HCT116 (cell line): ENCODE measurements at places on chromosomes 7 and 10. TPM values are rescaled to one million over a fixed set of nuclear protein-coding genes. Genes with fewer than 3 reads are reported as not detected.

- H3K4me1 ChIP-seq, result peaks cover 19% of the 10 kb centered on the region
- no peaks in the 10 kb centered on the region for H3K27me3 ChIP-seq
- H3K36me3 ChIP-seq, result no peaks in the 10 kb centered on the region
- DNase-seq, result peak; percentile 79
These were observed 298.5 kb downstream of the KLF6 start for GRCh38 chr10:3486346-3487065.

- no peak overlapping the region for H3K27ac ChIP-seq
- H3K4me1 ChIP-seq, result peaks cover 6% of the 10 kb centered on the region
- no peaks in the 10 kb centered on the region for H3K27me3 ChIP-seq
These were observed 101.6 kb downstream of the CCSER2 start for GRCh38 chr10:84429926-84430520.

DNA sequence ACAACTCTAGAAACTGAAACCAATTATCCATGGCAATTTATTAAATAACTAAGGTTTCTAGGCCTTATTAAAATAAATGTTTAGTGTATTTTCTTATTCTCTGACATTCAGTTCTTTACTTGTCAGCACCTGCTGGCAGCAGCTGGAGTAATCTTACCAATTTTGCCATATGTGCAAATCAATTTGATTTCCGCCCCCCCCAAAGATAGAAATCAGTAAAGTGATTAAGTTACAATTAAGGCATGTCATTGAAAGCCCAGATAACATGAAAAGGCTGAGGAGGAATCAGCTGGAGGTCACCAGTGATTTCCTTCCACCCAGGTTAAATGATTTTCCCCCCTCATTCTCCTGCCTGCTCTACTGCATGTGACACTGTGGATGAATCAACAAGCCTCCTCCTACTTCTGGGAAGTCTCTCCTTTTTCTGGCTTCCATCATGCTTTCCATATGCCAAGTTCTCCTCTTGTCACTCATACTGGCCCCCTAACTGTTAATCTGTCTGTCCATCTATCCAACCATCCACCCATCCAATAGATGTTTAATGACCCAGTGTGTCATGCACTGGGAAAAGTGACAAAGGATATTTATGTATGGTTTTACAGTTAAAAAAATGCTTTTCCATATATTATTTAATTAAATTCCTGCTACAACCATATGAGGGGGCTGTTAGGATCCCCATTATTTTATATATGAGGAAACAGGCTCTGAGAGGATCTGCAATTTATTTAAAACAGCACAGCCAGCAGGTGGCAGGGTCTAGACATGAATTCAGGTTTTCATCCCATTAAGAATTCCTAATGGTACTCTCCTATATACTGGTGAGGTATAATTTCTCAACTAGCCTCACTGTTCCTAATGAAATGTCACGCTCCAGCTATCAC is 116.5 kb downstream of the ATXN7L1 start:
- no peak overlapping the region for H3K27ac ChIP-seq
- H3K4me1 ChIP-seq, result no peaks in the 10 kb centered on the region
- H3K4me3 ChIP-seq, result no peak overlapping the region

DNA sequence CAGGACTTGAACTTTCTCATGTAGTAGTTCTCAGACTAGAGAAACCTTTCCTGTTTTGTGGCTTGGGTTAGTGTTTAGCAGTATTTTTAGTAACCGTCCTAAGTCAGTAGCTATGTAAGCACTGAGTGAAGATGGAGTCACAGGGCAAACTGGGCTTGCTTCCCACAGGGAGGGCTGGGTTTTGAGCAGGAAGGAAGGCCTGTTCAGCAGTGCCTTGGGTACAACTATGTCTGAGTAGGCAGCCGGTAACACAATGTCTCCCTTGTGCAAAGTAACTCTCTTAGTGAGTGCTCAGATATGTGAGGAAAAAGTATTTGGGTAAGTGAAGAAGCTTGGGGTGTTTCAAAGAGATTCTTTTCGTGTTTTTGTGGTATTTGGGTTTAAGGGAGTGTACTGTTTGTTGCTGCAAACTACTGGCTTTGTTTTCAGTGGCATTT is 96.4 kb downstream of the CCSER2 start:
- H3K27ac ChIP-seq, result no peak overlapping the region; the same call in 1 of the 2 replicates
- peaks cover 11% of the 10 kb centered on the region for H3K4me1 ChIP-seq
- no peaks in the 10 kb centered on the region for H3K36me3 ChIP-seq
- no peaks in the 10 kb centered on the region for H3K27me3 ChIP-seq

- H3K4me1 ChIP-seq, result no peaks in the 10 kb centered on the region
- H3K27ac ChIP-seq, result no peak overlapping the region
- no peak overlapping the region for H3K4me3 ChIP-seq
- H3K27me3 ChIP-seq, result no peaks in the 10 kb centered on the region
- H3K36me3 ChIP-seq, result no peaks in the 10 kb centered on the region
These were observed 59.0 kb downstream of the MTPN start for GRCh38 chr7:135918134-135918533.

DNA sequence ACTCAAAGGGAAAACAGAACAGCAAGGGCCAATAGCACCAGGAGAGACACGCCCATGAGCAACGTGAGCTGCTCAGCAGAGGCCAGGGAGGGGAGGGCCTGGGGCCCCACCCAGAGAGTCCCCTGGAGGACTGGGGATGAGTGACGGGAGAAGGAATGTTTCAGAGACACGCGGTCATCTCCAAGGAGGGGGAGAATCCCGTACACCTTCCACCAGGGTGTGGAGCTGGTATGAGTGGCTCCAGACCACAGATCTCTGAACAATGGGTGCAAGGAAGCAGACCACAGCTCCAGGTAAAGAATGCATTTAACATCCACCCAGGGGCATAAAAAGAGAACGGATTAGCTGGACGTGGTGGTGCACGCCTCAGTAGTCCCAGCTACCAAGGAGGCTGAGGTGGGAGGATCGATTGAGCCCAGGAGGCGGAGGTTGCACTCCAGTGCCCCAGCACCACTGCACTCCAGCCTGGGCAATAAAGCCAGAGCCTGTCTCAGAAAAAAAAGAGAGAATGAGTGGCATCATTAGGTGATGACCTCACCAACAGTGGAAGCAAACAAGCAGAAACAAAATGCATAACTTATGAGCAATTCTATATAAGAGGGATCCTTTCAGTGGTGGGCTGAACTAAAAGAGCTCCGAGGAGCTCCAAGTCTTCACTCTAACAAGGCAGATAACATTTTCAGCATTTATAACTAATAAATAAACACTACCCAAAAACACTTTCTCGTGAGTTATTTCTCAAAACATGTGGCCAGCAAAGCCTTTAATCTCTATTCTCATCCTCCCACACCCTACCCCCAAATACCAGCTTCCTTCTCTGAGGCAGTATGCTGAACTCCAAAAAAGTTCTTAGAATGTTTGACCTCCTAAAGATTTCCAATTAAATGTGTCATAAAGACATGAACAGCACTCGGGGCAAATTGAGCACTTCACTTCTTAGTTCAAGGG is 12.5 kb downstream of the PSAP start:
- no peaks in the 10 kb centered on the region for H3K27me3 ChIP-seq
- H3K36me3 ChIP-seq, result no peaks in the 10 kb centered on the region
- H3K27ac ChIP-seq, result no peak overlapping the region
- DNase-seq, result no peak
- no peak overlapping the region for H3K4me3 ChIP-seq

- no peak overlapping the region for H3K4me3 ChIP-seq
- peaks cover 6% of the 10 kb centered on the region; the same call in 1 of the 2 replicates for H3K4me1 ChIP-seq
- no peak for DNase-seq
- H3K36me3 ChIP-seq, result peaks cover 9% of the 10 kb centered on the region; the same call in 1 of the 2 replicates
- H3K27ac ChIP-seq, result no peak overlapping the region; the same call in 1 of the 2 replicates
- no peaks in the 10 kb centered on the region for H3K27me3 ChIP-seq
These were observed 23.2 kb downstream of the DPCD start for GRCh38 chr10:101611096-101611905.

- no peaks in the 10 kb centered on the region for H3K4me1 ChIP-seq
- H3K36me3 ChIP-seq, result no peaks in the 10 kb centered on the region
- DNase-seq, result no peak
- no peak overlapping the region for H3K4me3 ChIP-seq
- peaks cover 20% of the 10 kb centered on the region; the same call in 1 of the 2 replicates for H3K27me3 ChIP-seq
These were observed 68.1 kb upstream of the NPTX2 start for GRCh38 chr7:98548971-98549370.

GRCh38 chr10:71742301-71743088 is 22.9 kb upstream of the C10orf105 start:
- no peaks in the 10 kb centered on the region for H3K27me3 ChIP-seq
- H3K36me3 ChIP-seq, result no peaks in the 10 kb centered on the region
- peaks cover 5% of the 10 kb centered on the region; the same call in 1 of the 2 replicates for H3K4me1 ChIP-seq

- H3K4me3 ChIP-seq, result no peak overlapping the region
- H3K4me1 ChIP-seq, result peaks cover 4% of the 10 kb centered on the region; the same call in 1 of the 2 replicates
- H3K36me3 ChIP-seq, result peaks cover 9% of the 10 kb centered on the region
- no peak overlapping the region for H3K27ac ChIP-seq
- H3K27me3 ChIP-seq, result no peaks in the 10 kb centered on the region
- DNase-seq, result no peak
These were observed 2.2 kb downstream of the NDST2 start for GRCh38 chr10:73809061-73809818.

- DNase-seq, result peak; percentile 21
- H3K27me3 ChIP-seq, result no peaks in the 10 kb centered on the region
- peak within 1 kb of the TSS; percentile 40; the same call in 1 of the 2 replicates for H3K27ac ChIP-seq
- no peaks in the 10 kb centered on the region; the same call in 1 of the 2 replicates for H3K36me3 ChIP-seq
- peaks cover 7% of the 10 kb centered on the region; the same call in 1 of the 2 replicates for H3K4me1 ChIP-seq
These were observed at the start of gene SEMA4G for GRCh38 chr10:100969187-100970075. Gene SEMA4G, plus strand, starts transcription at chr10:100969504. Its CDS starts 3,409 bp downstream, at chr10:100972913.

- H3K36me3 ChIP-seq, result no peaks in the 10 kb centered on the region
- H3K27me3 ChIP-seq, result no peaks in the 10 kb centered on the region
- H3K27ac ChIP-seq, result no peak overlapping the region
- no peak for DNase-seq
- H3K4me3 ChIP-seq, result no peak overlapping the region
- no peaks in the 10 kb centered on the region for H3K4me1 ChIP-seq
These were observed 5.9 kb downstream of the EBF3 start for GRCh38 chr10:129958148-129958628.

GRCh38 chr10:73774637-73775036 is 7.2 kb upstream of the CHCHD1 start:
- H3K27ac ChIP-seq, result no peak overlapping the region; the same call in 1 of the 2 replicates
- H3K4me3 ChIP-seq, result peak overlapping the region; percentile 32; the same call in 1 of the 2 replicates
- H3K27me3 ChIP-seq, result no peaks in the 10 kb centered on the region

- H3K4me3 ChIP-seq, result no peak overlapping the region
- H3K27ac ChIP-seq, result no peak overlapping the region
- no peaks in the 10 kb centered on the region for H3K27me3 ChIP-seq
- peaks cover 56% of the 10 kb centered on the region for H3K36me3 ChIP-seq
These were observed 31.5 kb downstream of the TCF7L2 start for GRCh38 chr10:112981553-112981952.

DNA sequence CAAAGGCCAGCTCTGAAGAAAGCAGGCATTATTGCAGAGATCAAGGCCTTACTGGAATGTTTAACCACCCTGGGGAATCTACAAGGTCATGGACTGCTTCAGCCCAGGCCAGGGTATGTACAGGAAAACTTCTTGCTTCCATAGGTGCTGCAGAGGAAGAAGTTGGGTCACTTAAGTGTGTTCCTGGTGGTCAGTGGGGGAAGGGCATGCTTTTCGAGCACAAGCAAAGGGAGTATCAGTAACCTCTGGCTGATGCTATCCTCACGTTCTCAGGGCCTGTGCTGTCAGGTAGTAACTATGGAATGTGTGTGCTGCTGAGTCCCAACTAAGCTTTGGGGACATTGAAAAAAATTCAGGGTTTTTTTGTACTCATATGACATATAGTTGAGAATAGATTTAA is 234.0 kb upstream of the SP4 start:
- H3K4me1 ChIP-seq, result no peaks in the 10 kb centered on the region
- H3K4me3 ChIP-seq, result no peak overlapping the region
- no peaks in the 10 kb centered on the region for H3K36me3 ChIP-seq
- no peaks in the 10 kb centered on the region for H3K27me3 ChIP-seq

DNA sequence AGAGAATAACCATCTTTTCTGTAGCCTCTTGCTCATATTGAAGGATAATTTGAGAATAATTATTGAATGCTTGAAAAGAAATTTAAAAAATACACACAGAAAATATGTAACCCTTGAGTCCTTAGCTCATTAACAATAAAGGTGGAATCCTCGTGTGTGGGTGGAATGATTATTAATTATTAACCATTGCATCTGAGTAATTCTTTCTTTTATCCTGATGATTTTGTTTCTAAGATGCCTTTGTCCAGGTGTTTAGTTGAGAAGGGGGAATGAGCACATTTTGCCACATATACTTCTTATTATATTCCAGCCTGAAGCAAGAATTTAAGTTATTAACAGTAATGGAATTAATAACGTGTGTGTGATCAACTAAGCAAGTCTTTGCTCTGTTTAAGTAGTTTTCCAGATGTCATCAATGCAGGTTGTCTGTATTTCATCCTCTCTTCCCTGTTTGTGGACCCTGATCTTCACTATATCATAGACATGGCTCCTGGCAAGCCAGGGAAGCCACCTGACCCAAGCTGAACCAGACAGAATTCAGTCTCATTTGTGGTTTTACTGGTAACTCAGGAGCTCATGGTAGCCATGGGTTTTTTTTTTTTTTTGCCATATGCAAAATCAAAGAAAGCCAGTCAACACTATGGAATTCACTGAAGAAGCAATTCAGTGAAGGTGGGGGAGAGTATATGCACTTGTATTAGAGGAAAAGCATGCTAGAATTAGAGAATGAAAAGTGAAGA is 144.3 kb downstream of the KIF20B start:
- H3K4me1 ChIP-seq, result no peaks in the 10 kb centered on the region
- no peaks in the 10 kb centered on the region for H3K36me3 ChIP-seq
- H3K4me3 ChIP-seq, result no peak overlapping the region
- no peak overlapping the region for H3K27ac ChIP-seq

GRCh38 chr10:127907411-127908105 is 655 bp downstream of the PTPRE start:
- peaks cover 46% of the 10 kb centered on the region for H3K4me1 ChIP-seq
- no peak for DNase-seq
- peak overlapping the region; percentile 44 for H3K4me3 ChIP-seq
- H3K27ac ChIP-seq, result peak overlapping the region; percentile 56; the same call in 1 of the 2 replicates
- no peaks in the 10 kb centered on the region for H3K36me3 ChIP-seq

GRCh38 chr7:114539575-114539974 is 125.0 kb downstream of the FOXP2 start:
- H3K27ac ChIP-seq, result no peak overlapping the region
- no peaks in the 10 kb centered on the region for H3K36me3 ChIP-seq
- DNase-seq, result peak; percentile 3

GRCh38 chr7:96085953-96086352 is 235.9 kb downstream of the SLC25A13 start:
- H3K4me3 ChIP-seq, result no peak overlapping the region
- H3K27me3 ChIP-seq, result peaks cover 30% of the 10 kb centered on the region
- DNase-seq, result no peak
- H3K4me1 ChIP-seq, result 0 out of 2 replicates have a peak, but pooled peaks cover 3% of the 10 kb centered on the region

- no peaks in the 10 kb centered on the region for H3K27me3 ChIP-seq
- no peaks in the 10 kb centered on the region for H3K36me3 ChIP-seq
- H3K4me3 ChIP-seq, result peak overlapping the region; percentile 60
- DNase-seq, result peak; percentile 72
- peaks cover 32% of the 10 kb centered on the region for H3K4me1 ChIP-seq
- H3K27ac ChIP-seq, result peak overlapping the region; percentile 4
These were observed 2.7 kb downstream of the KCNIP2 start for GRCh38 chr10:101840741-101841453.

- no peak overlapping the region for H3K27ac ChIP-seq
- H3K4me1 ChIP-seq, result no peaks in the 10 kb centered on the region
- no peaks in the 10 kb centered on the region for H3K36me3 ChIP-seq
- no peaks in the 10 kb centered on the region for H3K27me3 ChIP-seq
- no peak for DNase-seq
These were observed 50.4 kb downstream of the ADD3 start for GRCh38 chr10:110058212-110058611.

- H3K27ac ChIP-seq, result no peak overlapping the region
- no peaks in the 10 kb centered on the region for H3K36me3 ChIP-seq
- H3K4me3 ChIP-seq, result no peak overlapping the region
- H3K4me1 ChIP-seq, result peaks cover 28% of the 10 kb centered on the region
These were observed 50.3 kb downstream of the ATXN7L1 start for GRCh38 chr7:105826143-105826542.

The EPDR1 gene
- total RNA-seq, result 8.0 TPM

The ENKUR gene
- total RNA-seq, result 0.32 TPM

The RINT1 gene
- total RNA-seq, result 24.3 TPM

The UTF1 gene
- total RNA-seq, result not detected

The SLC18A2 gene
- total RNA-seq, result not detected

The MAGI2 gene
- total RNA-seq, result 0.22 TPM

The PHKG1 gene
- total RNA-seq, result 1.1 TPM

The TRPV6 gene
- total RNA-seq, result 1.7 TPM

The CYP26C1 gene
- 0.07 TPM for total RNA-seq
